Keratinocyte (primary cell): ENCODE measurements at places on chromosomes 16 and 17. TPM values are rescaled to one million over a fixed set of nuclear protein-coding genes. Genes with fewer than 3 reads are reported as not detected.

Gene PPY
- not detected in 3 replicates for polyA plus RNA-seq

Gene PSMB10
- polyA plus RNA-seq: 9.3 to 19.7 TPM (median 11.1 TPM) in 3 replicates

Gene CBX4
- 5.4 to 11.0 TPM (median 7.0 TPM) in 3 replicates for polyA plus RNA-seq

Gene PRR29
- polyA plus RNA-seq: 0.01 TPM in 1 of 3 replicates, not detected in the others

Gene CCL3
- polyA plus RNA-seq: 0.48 TPM in 1 of 3 replicates, not detected in the others

Gene CORO7
- polyA plus RNA-seq: 8.4 to 12.5 TPM (median 12.2 TPM) in 3 replicates

Gene ZNF23
- 4.7 to 8.2 TPM (median 6.5 TPM) in 3 replicates for polyA plus RNA-seq

Gene SSTR5
- polyA plus RNA-seq: not detected in 3 replicates

Gene CPD
- 24.0 to 30.5 TPM (median 29.3 TPM) in 3 replicates for polyA plus RNA-seq
